H9 (cell line): ENCODE measurements at places on chromosomes 2 and 18.

GRCh38 chr2:193847130-193847529, 1652.4 kb upstream of the TMEFF2 start:
- H3K4me1 ChIP-seq, result no peaks in the 10 kb centered on the region
- H3K27me3 ChIP-seq, result no peaks in the 10 kb centered on the region
- no peak overlapping the region for H3K27ac ChIP-seq
- no peak overlapping the region for H3K4me3 ChIP-seq
- no peak for DNase-seq

DNA sequence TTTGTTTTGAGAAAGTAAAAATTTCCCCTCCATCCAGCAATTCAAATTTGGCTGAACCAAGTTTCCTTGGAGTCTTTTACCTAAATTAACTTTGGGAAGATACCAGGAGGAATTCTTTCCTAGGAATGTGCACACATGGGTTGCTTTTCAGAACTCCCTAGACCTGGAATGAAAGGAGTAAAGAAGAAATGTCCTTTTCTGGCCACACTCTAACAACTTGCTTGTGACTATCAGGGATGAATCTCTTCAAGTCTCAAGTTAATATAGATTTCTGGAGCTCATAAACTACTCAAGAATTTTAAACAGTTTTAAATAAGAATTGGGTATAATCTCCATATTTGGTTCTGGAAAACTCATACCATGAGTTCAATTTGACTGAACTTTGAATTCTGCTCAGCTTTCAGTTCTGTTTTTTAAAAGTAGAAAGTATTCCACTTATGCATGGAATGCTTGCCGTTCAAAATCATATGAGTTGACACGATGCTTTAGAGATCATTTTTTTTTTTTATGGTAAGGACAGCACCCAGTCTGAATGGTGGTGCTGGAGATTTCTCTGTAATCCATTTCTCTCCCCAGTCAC, 7.7 kb downstream of the RASGRP3 start:
- H3K4me1 ChIP-seq, result no peaks in the 10 kb centered on the region
- H3K4me3 ChIP-seq, result no peak overlapping the region
- no peak overlapping the region for H3K27ac ChIP-seq
- DNase-seq, result no peak
- H3K36me3 ChIP-seq, result no peaks in the 10 kb centered on the region
- H3K27me3 ChIP-seq, result no peaks in the 10 kb centered on the region

- H3K4me1 ChIP-seq, result 0 out of 2 replicates have a peak, but pooled peaks cover 4% of the 10 kb centered on the region
- H3K36me3 ChIP-seq, result no peaks in the 10 kb centered on the region
- DNase-seq, result no peak
- no peaks in the 10 kb centered on the region for H3K27me3 ChIP-seq
- H3K4me3 ChIP-seq, result no peak overlapping the region
- H3K27ac ChIP-seq, result no peak overlapping the region
Observed at GRCh38 chr2:221999166-221999565, 299.6 kb downstream of the PAX3 start.

- no peak overlapping the region for H3K4me3 ChIP-seq
- no peaks in the 10 kb centered on the region for H3K36me3 ChIP-seq
- H3K27ac ChIP-seq, result no peak overlapping the region
- H3K4me1 ChIP-seq, result no peaks in the 10 kb centered on the region
- no peak for DNase-seq
- H3K27me3 ChIP-seq, result no peaks in the 10 kb centered on the region
Observed at GRCh38 chr2:40758401-40759155, 306.7 kb upstream of the SLC8A1 start.

- no peak overlapping the region for H3K4me3 ChIP-seq
- H3K36me3 ChIP-seq, result 0 out of 2 replicates have a peak, but pooled peaks cover 1% of the 10 kb centered on the region
- no peak overlapping the region for H3K27ac ChIP-seq
- no peaks in the 10 kb centered on the region for H3K27me3 ChIP-seq
- peaks cover 13% of the 10 kb centered on the region; the same call in 1 of the 2 replicates for H3K4me1 ChIP-seq
Observed at GRCh38 chr2:236080412-236080811, 87.8 kb downstream of the GBX2 start.

DNA sequence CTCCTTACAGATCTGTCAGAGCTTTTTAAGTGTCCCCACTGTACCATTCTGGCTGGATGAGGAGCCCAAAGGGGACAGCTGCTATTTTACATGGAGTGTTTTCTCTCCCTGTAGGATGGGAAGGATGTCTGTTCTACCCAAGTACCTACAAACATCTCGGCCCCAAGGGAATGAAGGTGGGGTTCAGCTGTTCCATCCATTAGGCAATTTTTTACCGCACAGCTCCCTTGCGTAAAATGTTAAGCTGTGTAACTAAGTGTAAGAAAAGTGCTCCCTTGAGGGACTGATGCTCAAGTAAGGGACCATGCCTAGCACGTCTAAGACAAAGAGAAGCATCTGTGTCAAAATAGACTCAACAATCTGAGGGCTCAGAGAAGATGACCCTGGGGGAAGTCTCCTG, 180.3 kb downstream of the MYO5B start:
- no peak overlapping the region for H3K4me3 ChIP-seq
- H3K36me3 ChIP-seq, result no peaks in the 10 kb centered on the region
- no peak overlapping the region for H3K27ac ChIP-seq
- H3K4me1 ChIP-seq, result no peaks in the 10 kb centered on the region
- DNase-seq, result no peak

GRCh38 chr18:59768409-59768808, 71.2 kb upstream of the CCBE1 start:
- no peaks in the 10 kb centered on the region for H3K36me3 ChIP-seq
- H3K27me3 ChIP-seq, result no peaks in the 10 kb centered on the region
- H3K4me1 ChIP-seq, result no peaks in the 10 kb centered on the region
- no peak overlapping the region for H3K27ac ChIP-seq
- no peak for DNase-seq
- H3K4me3 ChIP-seq, result no peak overlapping the region

- no peaks in the 10 kb centered on the region for H3K27me3 ChIP-seq
- no peak overlapping the region for H3K27ac ChIP-seq
- H3K4me1 ChIP-seq, result no peaks in the 10 kb centered on the region; the same call in 1 of the 2 replicates
- H3K36me3 ChIP-seq, result no peaks in the 10 kb centered on the region
- DNase-seq, result no peak
Observed at GRCh38 chr2:160322320-160322719, 122.2 kb upstream of the ITGB6 start.

DNA sequence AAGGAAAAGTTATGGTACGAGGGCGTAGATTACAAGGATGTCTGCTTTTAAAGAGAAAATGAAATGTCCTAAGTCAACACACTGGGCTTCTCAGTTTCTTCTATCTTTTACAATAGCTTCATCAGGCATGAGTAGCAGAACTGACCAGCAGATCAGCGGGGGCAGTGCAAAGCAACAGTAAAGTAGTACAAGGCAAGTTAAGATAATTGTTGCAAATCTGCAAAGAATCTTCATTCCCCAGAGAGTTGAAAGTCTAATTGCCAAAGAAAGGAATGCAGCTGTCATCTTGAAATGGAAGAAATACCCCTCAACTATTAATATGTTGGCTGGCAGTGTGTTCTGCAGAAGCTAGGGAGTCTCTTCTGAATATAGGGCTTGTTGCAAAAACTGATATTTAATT, 60.2 kb upstream of the SLC39A10 start:
- no peaks in the 10 kb centered on the region for H3K36me3 ChIP-seq
- no peak overlapping the region for H3K27ac ChIP-seq
- H3K4me3 ChIP-seq, result no peak overlapping the region
- DNase-seq, result no peak
- peaks cover 7% of the 10 kb centered on the region for H3K4me1 ChIP-seq

- H3K4me3 ChIP-seq, result no peak overlapping the region
- H3K36me3 ChIP-seq, result peaks cover 5% of the 10 kb centered on the region
- no peak overlapping the region for H3K27ac ChIP-seq
Observed at GRCh38 chr2:219968685-219969345, 341.4 kb downstream of the SLC4A3 start.

- H3K36me3 ChIP-seq, result no peaks in the 10 kb centered on the region
- H3K27ac ChIP-seq, result no peak overlapping the region
- no peaks in the 10 kb centered on the region for H3K4me1 ChIP-seq
Observed at GRCh38 chr18:8366656-8367055, 242.6 kb upstream of the RAB12 start.

GRCh38 chr2:146414456-146414855, 1430.4 kb upstream of the ACVR2A start:
- peak overlapping the region; percentile 2 for H3K27ac ChIP-seq
- no peaks in the 10 kb centered on the region for H3K27me3 ChIP-seq
- H3K4me1 ChIP-seq, result no peaks in the 10 kb centered on the region; the same call in 1 of the 2 replicates
- H3K4me3 ChIP-seq, result no peak overlapping the region
- no peaks in the 10 kb centered on the region; the same call in 1 of the 3 replicates for H3K36me3 ChIP-seq

- H3K4me3 ChIP-seq, result peak overlapping the region; percentile 2; the same call in 1 of the 2 replicates
- peaks cover 9% of the 10 kb centered on the region; the same call in 1 of the 2 replicates for H3K36me3 ChIP-seq
- H3K27ac ChIP-seq, result no peak overlapping the region
- H3K27me3 ChIP-seq, result no peaks in the 10 kb centered on the region
- peak; percentile 68 for DNase-seq
Observed at GRCh38 chr18:79465392-79465991, 69.8 kb downstream of the NFATC1 start.

DNA sequence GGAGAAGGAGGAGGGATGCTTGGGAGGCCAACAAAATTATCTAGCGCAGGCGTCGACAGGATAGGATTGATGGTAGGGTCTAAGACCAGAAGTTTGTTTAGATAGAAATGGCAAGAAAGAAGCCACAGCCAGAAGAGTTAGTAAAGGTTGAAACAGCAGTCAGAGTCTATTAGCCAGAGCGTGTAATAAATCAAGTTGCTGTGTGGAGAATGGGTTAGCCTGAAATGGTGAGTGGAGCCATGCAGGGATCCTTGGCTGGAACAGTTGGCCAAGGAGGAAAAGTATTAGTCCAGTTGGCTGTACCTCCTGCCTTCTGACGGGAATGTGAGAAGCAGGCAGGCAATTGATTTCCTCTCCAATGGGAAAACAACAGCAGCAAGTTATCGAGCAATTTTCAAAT, 190.7 kb upstream of the CCDC68 start:
- H3K4me1 ChIP-seq, result peaks cover 3% of the 10 kb centered on the region; the same call in 1 of the 2 replicates
- no peak overlapping the region for H3K27ac ChIP-seq
- H3K36me3 ChIP-seq, result no peaks in the 10 kb centered on the region
- no peak for DNase-seq
- H3K27me3 ChIP-seq, result no peaks in the 10 kb centered on the region; the same call in 1 of the 2 replicates

- no peak for DNase-seq
- H3K4me1 ChIP-seq, result peaks cover 4% of the 10 kb centered on the region; the same call in 1 of the 2 replicates
- no peak overlapping the region for H3K4me3 ChIP-seq
- no peaks in the 10 kb centered on the region for H3K36me3 ChIP-seq
- no peak overlapping the region for H3K27ac ChIP-seq
Observed at GRCh38 chr2:207286106-207286505, 120.4 kb upstream of the KLF7 start.

DNA sequence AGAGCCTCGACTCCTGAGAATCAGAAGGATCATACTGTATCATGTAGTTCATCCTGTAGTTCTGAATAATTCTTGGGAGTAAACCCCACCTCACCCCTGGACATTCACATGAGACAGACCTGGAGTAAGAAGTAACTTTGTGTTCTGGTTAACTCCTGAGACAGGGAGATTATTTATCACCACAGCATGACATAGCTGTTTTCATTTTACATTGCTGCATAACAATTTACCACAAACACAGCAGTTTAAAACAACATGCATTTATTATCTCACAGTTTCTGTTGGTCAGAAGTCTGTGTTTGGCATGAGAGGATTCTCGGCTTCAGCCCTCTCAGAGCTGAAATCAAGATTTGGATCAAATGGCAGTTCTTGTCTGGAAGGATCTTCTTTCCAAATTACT, 855.8 kb upstream of the FANCL start:
- no peak overlapping the region for H3K27ac ChIP-seq
- no peaks in the 10 kb centered on the region for H3K4me1 ChIP-seq
- H3K36me3 ChIP-seq, result peaks cover 42% of the 10 kb centered on the region
- no peak overlapping the region for H3K4me3 ChIP-seq

- H3K36me3 ChIP-seq, result no peaks in the 10 kb centered on the region
- H3K4me3 ChIP-seq, result peak overlapping the region; percentile 11; the same call in 1 of the 3 replicates
- H3K27me3 ChIP-seq, result no peaks in the 10 kb centered on the region
Observed at GRCh38 chr2:76985387-76986136, 536.6 kb downstream of the LRRTM4 start.

DNA sequence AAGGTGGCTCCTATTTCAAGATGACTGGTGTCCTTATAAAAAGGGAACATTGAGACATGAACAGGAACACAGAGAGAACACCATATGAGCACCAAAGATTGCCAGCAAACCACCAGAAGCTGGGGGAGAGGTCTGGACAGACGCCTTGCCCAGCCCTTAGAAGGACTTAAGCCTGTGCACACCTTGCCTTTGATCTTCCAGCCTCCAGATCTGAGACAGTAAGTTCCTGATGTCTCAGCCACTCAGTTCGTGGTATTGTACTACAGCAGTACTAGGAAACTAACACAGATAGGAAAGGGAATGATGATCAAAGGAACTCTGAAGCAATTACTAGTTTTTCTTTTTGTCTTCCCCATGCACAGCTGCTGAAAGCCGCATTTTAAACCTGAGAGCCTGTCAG, 137.3 kb upstream of the FHL2 start:
- no peaks in the 10 kb centered on the region for H3K4me1 ChIP-seq
- H3K27ac ChIP-seq, result no peak overlapping the region
- DNase-seq, result no peak

DNA sequence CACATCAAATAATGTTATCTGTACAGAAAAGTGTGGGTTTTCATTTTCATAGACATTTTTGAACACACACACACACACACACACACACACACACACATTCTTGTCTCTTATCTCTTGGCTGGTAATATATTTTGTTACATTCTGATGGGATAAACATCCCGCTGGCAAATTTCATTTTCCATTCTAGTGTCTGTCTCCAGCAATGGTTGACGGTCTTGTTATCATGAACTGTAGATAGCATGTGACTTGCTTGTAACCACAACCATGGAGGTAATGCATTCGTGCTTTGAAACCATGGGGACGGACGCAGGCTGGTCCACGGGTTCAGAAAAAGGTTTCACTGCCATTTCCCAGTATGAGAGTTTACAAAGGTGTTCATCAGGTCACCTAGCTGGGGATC, 156.4 kb downstream of the PPP1R1C start:
- no peak for DNase-seq
- no peaks in the 10 kb centered on the region for H3K27me3 ChIP-seq
- 0 out of 2 replicates have a peak, but pooled peaks cover 2% of the 10 kb centered on the region for H3K4me1 ChIP-seq
- H3K4me3 ChIP-seq, result no peak overlapping the region
- H3K27ac ChIP-seq, result no peak overlapping the region
- no peaks in the 10 kb centered on the region; the same call in 2 of the 3 replicates for H3K36me3 ChIP-seq

DNA sequence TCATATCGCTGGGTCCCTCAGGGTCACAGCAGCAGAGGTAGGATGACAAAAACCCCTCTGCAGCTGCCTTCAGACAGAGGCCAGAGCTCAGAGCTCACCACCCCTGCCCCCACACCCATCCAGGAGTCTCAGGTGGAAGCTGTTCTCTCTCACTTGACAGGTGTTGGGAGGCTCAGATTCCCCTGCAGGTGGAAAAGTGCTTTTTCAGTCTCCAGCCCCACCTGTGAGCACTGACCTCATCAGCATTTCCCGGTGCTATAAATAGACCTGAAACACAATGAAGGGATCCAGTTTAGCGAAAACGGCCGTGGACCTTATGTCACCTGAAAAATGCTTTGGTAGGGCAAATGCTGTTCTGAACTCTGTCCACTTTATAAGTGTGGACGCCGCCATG, 254.9 kb downstream of the NDUFA10 start:
- H3K4me1 ChIP-seq, result no peaks in the 10 kb centered on the region
- no peaks in the 10 kb centered on the region for H3K36me3 ChIP-seq
- H3K4me3 ChIP-seq, result no peak overlapping the region
- DNase-seq, result no peak

- no peak overlapping the region for H3K27ac ChIP-seq
- no peak for DNase-seq
- no peak overlapping the region for H3K4me3 ChIP-seq
- no peaks in the 10 kb centered on the region for H3K4me1 ChIP-seq
Observed at GRCh38 chr2:36545871-36546416, 52.0 kb downstream of the FEZ2 start.
